Cortex of kidney (tissue), 1 donor: ENCODE measurements at places on chromosomes 5 and 9.

GRCh38 chr5:172451771-172452197, 2.5 kb downstream of the SH3PXD2B start:
- no peak for DNase-seq

- DNase-seq = no peak
These were observed 7.5 kb upstream of the PFDN1 start for GRCh38 chr5:140310434-140310833.

DNA sequence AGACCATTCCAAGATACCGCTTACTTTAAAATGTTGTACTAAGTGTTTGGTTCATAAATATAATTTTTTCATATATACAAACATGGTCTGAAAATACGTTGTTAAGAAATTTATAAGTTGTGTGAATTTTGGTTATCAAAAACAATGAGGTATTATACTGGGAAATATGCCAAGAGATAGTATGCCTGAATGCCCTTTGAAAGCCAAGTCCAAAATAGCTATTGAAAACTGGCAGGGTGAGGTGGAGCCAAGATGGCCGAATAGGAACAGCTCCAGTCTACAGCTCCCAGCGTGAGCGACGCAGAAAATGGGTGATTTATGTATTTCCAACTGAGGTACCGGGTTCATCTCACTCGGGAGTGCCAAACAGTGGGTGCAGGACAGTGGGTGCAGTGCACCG, 533.5 kb downstream of the ZNF608 start:
- DNase-seq = no peak

DNA sequence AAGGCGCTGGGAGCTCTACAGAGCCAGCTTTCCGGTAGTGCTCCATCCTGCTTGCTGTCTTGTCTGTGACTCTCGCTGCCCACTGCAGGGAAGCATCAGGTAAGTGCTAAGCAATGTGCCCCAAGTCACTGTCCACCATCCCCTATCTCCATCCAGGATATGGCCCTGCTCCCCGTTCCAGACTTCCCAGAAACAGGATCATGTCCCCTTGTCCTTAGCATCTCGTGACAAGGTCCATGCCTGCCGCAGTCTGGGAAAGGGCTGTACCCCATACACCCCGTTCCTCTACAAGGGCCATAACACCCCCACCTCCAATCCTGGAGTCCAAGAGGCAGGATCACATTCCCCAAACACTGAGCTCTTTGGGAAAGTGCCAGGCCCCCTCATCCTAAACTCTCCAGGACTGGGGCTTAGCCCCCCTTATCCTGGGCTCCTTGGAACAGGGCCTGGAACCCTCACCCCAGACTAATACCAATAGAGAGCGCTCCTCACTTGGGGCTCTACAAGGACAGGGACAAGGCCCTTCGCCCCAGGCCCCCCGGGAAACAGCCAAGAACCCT, 566 bp downstream of the RPP25L start:
- no peak for DNase-seq

DNA sequence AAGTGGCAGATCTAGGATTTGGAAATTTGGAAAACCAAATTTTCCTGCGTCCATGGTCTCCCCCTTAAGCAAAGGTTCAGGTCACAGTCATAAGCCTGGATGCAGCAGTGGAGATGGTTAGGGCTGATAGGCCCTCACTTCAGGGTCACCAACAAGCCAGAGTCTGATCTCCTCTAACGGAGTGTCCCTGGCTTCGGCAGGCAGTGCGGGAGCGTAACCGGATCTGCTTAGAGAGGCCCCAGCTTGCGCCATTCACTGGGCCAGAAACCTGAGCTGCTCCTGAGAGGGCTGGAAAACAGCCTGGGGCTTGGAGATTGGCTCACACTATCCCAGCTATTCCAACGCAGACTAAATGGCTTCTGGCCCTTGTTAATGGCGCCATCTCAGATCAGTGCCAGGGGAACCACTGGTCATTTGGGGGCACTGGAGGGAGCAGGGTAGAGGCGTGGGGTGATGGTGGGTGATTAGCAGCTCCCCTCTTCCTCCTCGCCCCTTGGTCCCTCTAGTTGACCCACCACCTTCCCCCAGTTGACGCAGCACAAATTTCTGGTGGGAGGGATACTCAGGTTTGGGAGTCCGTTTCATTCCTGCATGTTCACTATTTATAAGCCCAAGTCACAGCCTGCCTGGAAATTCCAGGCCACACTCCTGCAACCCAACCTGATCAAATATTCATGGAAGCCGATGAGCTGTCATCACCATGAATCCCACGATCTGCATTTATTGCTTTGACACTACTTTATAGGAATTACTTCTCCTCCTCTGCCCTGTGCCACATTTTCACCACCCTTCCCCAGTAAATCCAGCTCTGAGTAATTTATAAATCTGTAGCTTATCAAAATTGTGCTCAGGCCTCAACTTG, 134.6 kb upstream of the CPEB4 start:
- DNase-seq = no peak

- DNase-seq = no peak
These were observed 7.6 kb downstream of the ARHGEF37 start for GRCh38 chr5:149588936-149589335.

DNA sequence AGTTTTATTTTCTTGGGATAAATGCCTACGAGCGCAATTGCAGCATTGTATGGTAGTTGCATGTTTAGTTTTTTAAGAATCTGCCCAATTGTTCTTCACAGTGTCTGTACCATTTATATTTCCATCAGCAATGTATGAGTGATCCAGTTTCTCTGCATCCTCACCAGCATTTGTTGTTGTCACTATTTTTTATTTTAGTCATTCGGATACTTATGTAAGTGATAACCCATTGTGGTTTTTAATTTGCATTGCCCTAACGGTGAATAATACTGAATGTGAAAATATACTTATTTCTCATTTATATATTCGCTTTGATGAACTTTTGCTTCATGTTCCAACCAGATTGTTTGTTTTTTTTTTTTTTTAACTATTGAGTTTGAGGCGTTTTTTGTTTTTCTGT, 33.7 kb upstream of the PWWP2A start:
- DNase-seq = no peak

DNA sequence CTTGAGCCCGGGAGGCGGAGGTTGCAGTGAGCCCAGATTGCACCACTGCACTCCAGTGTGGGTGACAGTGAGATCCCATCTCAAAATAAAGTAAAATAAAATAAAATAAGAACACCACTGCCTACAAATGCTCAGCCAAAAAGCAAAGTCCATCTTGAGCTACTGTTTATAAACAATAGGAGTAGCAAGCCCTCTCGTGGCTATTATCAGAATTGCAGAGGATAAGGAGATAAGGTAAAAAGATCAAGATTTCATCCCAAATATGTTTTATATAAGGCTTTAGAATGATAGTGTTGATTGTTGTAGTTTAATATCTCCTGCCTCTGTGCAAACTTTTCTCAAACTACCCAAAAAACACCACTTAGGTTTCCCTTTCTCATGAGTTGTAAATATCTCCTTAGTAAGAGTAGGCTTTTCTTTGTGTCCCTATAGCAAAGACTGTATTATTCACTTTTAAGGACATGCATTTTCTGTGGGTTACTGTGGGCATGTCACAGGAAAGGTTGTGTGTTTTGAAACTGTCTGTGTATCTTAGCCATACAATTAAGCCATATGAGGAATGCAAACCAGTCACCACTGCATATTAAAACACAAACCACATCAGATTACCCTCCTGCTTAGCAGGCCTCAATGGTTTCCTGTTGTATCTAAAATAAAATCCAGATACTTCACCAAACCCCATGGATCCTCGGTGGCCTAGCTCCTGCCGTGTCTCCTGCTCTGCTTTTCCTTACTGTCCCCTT, 31.8 kb upstream of the CKS2 start:
- no peak for DNase-seq

GRCh38 chr9:98192503-98193335, at the start of gene CORO2A:
Gene CORO2A (minus strand): TSS chr9:98192637. CDS start chr9:98157660, 34,977 bp downstream.
- no peak for DNase-seq

GRCh38 chr5:32160228-32160627, 13.9 kb downstream of the GOLPH3 start:
- DNase-seq = no peak

GRCh38 chr9:136762915-136763648, 1.2 kb downstream of the LCN15 start:
- no peak for DNase-seq

DNA sequence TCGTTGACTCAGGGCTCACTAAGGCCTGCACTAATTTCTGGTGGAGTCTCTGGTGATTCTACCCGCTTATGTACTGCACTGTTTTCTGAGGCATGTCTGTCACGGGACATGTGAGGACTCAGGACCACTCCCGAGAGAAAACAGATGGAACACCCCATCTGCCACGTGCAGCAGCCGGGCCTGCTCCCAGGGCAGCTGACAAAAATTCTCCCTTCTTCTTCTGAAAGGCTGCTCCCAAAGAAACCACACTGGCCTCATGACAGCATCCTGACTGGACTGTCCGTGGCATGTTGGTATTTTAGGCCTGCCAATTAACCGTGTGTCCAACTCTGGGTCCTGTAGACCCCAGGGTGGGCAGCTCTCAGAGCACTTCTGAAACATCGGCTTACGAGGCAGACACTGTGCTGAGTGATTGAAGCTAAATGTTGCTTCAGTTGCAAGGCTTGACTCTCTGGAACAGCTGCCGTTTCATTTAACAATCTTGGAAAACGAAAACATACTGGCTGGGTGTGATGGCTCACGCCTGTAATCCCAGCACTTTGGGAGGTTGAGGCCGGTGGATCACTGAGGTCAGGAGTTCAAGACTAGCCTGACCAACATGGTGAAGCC, 39.0 kb downstream of the FAM240B start:
- DNase-seq = no peak

- no peak for DNase-seq
These were observed 79.6 kb downstream of the ADAMTS2 start for GRCh38 chr5:179265514-179266290.

DNA sequence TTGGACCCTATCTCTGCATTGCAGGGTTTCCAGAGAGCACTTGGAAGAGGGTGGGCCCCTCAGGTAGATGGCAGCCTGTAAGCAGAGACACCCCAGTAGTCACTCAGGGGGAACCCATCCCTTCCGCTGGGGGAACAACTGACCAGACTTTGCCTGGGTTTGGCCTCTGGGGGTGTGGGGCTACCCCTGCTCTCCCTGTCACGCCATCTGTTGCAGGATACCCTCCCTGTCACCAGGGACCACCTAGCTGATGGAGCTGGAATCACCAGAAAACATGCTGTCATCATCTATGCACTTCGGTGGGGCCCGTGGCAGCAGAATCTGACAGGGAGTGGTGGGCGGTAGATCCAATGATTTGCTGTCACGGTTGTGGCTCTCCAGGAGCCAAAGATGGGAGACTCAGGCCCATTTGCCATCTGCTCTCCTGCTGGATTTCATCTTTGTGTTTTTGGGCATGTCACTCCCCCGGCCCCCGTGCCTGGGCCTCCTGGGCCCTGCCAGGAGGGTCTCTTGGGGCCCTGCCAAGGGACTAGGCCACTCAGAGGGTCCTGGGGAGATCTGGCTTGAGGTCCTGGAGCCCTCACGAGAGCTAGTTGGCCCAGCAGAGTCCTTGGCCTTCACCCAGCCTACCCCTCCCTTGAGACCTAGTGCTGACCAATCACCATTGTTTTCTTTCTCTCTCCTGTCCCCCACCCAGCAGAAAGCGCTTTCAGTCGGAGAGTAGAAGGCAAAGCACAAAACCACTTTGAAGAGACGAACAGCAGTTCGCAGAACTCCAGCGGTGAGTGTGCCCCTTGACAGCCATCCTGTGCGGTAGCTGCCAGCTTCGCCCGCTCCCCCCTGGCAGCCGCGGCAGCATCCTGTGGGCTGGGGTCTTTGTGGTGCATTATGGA, 45.9 kb downstream of the AMBP start:
- DNase-seq = no peak

GRCh38 chr9:111603041-111603440, 3.6 kb upstream of the PTGR1 start:
- DNase-seq = no peak

DNA sequence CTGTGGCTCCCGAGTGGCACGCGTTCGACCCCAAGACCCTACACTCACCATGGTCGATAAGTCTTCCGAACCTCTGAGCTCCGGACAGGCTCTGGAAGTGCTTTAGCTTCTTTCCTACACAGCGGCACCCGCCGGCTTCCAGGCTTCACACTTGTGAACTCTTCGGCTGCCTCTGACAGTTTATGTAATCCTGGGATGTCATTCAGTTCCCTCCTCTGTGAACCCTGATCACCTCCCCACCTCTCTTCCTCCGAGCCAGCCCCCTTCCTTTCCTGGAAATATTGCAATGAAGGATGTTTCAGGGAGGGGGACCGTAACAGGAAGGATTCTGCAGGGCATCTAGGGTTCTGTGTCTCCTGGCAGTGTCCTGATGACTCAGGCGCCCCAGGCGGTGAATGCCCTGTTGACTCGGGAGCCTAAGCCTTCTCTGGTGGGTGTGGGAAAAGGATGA, at the start of gene CD14:
Gene CD14 (minus strand): TSS at position 155 of the 451 bp plus-strand sequence. CDS start 104 bp downstream, at position 51.
- DNase-seq = no peak

- no peak for DNase-seq
These were observed 17.9 kb downstream of the STC2 start for GRCh38 chr5:173310218-173310769.

- DNase-seq = no peak
These were observed at the start of gene PLCXD3 for GRCh38 chr5:41510176-41510831. Gene PLCXD3 (minus strand): TSS chr5:41510601. CDS start chr5:41510526, 75 bp downstream.
